ENCODE measurements at places on chromosomes 6 and 20. TPM values are rescaled to one million over a fixed set of nuclear protein-coding genes. Genes with fewer than 3 reads are reported as not detected.

DNA sequence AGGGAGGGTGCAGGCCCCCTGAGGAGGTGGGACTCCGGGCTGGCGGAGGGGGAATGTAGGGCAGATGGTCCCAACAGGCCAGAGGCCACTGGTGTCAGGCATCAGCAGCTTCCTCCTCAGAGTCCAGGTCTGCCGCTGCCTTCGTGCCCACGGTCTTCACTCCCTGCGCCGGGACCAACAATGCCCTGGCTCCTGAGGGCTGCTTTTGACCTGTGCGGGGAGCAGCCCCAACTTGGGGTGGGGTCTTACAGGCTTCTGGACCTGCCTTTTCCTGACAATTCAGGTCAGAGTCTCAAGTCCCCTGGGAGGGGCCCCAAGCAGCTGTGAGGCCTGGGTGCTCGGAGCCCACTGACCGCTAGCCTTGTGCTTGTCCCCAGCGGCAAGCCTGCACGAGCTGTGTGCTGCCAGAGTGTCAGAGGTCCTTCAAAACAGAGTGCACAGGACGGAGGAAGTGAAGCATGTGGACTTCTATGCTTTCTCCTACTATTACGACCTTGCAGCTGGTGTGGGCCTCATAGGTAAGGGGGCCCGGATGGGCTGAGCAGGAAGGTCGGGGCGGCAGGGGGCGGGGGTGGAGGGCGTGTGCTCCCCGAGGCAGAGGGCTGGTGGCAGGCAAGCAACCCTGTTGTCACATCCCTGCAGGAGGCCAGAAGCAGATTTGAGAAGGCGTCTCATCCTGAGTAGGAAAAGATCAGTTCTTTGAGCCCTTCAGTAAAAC, 25.3 kb upstream of the PYGB start:
- DNase-seq, result no peak

HLA-DMB gene
- total RNA-seq, result 0.28 TPM

TCEA2 gene
- total RNA-seq, result 9.3 TPM

UBD gene
- total RNA-seq, result not detected

ATAT1 gene
- total RNA-seq, result 3.3 TPM

Measured in IMR-90 (cell line).